ENCODE measurements at places on chromosomes 4 and X.

DNA sequence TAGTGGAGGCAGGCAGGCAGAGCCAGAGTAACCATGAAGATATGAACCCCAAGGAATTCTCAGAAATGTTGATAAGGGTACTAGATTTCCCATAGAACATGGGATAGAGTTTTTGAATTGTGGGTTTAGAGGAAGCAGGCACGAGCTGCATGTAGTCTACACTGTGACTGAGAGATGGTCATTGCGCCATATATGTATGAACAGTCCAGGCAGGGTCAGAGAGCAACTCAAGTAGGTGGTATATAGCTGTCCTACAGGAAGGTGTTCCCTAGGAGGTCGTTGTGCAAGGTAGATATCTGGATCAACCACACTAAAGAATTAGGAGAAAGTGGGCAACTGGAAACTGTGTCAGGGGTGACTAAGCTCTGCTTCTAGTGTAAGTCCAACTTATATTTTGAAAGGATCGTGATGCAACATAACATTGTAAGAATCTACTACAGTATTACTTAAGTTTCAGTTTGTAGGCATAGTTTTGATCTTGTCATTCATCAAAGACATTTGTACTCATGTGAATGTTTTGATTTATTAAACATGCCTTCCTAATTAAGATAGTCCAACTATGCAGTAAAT is 94.6 kb downstream of the HPGD start:
- DNase-seq: no peak

- DNase-seq: no peak
Measured at GRCh38 chr4:126740687-126741086, 892.1 kb upstream of the INTU start.

- DNase-seq: peak; percentile 82
Measured at GRCh38 chrX:154398668-154399526, 720 bp downstream of the RPL10 start.

DNA sequence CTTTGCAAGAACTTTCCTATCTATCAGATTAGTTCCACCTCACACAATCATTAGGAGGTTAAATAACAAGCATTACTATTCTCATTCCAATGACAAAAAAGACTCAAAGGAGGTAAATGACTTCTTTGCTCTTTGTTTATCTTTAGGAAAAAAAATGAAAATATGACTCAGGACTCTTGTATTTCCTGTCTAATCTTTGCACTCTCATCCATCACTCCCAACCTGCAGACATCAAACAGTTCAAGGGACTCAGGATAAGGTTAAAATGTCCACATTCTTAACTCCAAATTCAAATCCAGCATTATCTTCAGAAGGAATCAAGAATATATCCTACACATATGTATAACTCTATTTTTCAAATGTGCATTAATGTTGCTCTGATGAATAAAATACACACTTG is 139.6 kb downstream of the UNC5C start:
- no peak for DNase-seq

- no peak for DNase-seq
Measured at GRCh38 chr4:150960818-150961217, 54.3 kb downstream of the LRBA start.

GRCh38 chr4:100557306-100557705 is 39.5 kb upstream of the EMCN start:
- no peak for DNase-seq

Data from left lobe of liver (tissue), 2 donors.